ENCODE measurements at places on chromosomes 16 and 17.
A peak's percentile ranks its signal among the peaks of the same experiment; 100 is the strongest.

- DNase-seq, result no peak
These were observed 4.2 kb upstream of the ATXN7L3 start for GRCh38 chr17:44203731-44204440.

- no peak for DNase-seq
These were observed at the start of gene PRSS27 for GRCh38 chr16:2720064-2720457. PRSS27 (minus strand) TSS chr16:2720224; CDS start chr16:2720160, 64 bp downstream.

- no peak for DNase-seq
These were observed 19.2 kb downstream of the KDM8 start for GRCh38 chr16:27222249-27223225.

- no peak for DNase-seq
These were observed 36.4 kb downstream of the VMP1 start for GRCh38 chr17:59743842-59744241.

- no peak for DNase-seq
These were observed 9.2 kb downstream of the CD300LG start for GRCh38 chr17:43856141-43856540.

GRCh38 chr17:50356418-50356817 lies 10.5 kb downstream of the XYLT2 start:
- no peak for DNase-seq

- DNase-seq, result no peak
These were observed 17.9 kb upstream of the HEXD start for GRCh38 chr17:82400206-82400605.

DNA sequence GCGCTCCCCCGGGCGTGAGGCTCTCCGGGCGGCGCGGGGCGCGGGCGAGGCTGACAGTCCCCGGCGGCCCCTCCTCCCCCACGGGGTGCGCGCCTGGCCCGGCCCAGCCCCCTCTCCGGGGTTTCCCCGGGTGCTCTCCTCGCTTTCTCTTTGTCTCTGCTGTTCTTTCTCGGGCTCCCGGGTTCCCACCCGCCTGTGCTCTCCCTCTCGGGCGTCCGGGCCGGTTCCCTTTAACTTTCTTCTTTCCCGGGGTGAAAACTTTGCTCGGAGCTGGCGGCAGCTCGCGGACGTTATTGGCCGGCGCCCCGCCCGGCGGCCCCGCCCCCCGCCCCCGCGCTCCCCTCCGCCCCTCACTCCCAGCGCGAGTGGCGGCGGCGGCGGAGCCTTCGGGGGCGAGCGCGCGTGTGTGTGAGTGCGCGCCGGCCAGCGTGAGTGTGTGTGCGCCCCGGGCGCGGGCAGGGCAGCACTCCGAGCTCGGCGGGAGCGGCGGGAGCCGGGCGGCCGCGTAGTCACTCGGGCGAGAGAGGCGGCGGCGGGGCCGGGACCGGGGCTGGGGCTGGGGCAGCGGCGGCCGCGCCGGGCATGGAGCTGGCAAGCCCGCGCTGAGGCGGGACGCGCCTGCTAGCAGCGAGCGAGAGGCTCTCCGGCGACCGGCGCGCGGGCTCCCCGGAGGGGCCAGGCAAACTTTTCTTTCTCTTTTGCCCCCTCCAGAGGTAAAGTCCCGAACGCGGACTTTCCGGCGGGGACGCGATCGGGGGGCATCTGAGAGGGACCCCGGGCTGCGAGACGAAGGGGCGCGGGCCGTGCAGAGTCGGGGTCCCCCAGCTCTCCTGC lies at the start of gene NTN1:
Gene NTN1 (plus strand): TSS at position 353 of the 834 bp plus-strand sequence. CDS start 864 bp downstream, outside the sequence.
- DNase-seq, result peak; percentile 61

- DNase-seq, result no peak
These were observed 5.4 kb upstream of the GOSR2 start for GRCh38 chr17:46917516-46917915.

GRCh38 chr17:66906321-66907278 lies 57.9 kb upstream of the CACNG4 start:
- DNase-seq, result peak; percentile 59

- DNase-seq, result no peak
These were observed 20.2 kb downstream of the SPNS2 start for GRCh38 chr17:4518901-4519300.

DNA sequence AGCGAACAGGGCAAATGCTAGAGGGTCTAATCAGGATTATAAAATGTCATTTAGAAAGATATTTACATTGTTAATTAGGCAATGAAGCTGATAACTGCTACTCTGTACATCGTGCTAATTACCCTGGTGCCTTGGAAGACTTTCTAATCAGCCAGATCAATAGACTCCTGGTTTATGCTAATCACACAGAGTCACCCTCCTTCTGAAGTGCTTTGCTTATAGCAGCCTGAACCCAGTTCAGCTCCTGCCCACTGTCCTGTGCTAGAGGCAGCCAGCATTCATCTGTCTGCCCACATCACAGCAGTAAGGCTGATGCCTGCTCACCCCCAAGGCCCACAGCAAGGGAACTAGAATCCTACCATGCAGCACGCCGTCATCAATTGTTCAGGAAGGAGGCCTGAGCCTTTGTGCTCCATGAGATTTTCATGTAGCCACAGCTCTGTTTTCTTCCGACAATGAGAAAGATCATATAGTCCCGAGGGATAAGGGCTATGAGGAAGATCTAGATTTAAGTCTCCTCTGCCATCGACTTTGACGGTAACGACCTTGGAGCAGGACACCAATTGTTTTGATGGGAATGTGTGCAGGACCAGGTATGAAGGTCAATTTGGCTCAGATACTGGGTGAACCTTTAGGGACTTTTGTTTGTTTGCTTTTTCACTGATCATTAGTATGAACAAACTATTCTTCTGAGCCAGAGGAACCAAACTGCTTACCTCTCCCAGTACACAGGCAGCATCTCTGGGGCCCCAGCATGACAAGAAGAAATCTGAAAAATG lies 12.5 kb upstream of the LYRM9 start:
- DNase-seq, result no peak

- no peak for DNase-seq
These were observed 166.4 kb downstream of the C16orf95 start for GRCh38 chr16:87150681-87151280.

GRCh38 chr16:13911871-13912270 lies 8.1 kb upstream of the ERCC4 start:
- no peak for DNase-seq

DNA sequence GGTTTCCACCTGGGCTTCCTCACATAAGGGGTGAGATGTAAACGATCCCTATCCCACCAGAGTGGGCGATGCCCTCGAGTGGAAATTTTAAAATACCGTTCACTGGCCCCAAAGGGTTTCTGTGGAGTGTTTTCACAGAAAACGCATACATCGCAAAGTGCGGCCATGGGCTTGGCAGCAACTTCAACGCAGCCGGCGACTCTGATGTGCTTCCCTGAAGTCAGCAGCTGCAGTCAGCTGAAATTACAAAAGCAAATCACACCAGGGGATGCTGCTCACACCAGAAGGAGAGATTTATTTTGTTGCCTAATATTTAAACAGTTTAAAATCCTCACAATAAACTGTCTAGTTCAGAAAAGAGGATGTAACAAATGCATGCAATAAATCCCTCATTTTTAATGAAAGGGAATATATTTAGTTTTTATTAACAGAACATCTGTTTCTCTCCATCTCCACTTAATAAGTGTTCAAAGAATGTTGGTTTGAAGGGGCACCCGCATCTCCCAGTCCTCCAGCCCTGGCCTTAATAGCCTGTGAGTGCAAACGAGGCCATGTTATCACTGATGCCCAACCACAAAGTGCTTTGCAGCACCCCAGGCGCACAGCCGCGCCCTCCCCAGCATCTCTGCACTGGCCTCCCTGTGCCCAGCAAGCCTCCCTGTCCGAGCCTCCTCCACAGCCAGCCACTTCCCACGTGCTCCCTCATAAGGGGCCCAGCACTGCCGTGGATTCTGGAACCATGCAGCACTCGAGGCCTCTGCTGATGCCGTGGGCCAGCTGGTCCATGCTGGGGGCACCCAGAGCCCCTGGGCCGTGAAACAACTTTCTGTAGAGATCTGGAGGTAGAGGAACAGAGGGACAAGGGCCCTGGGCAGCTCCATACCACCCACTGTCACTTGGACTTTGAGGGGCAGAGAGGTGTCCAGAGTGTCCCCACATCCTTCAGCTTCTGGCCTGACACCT lies 17.3 kb upstream of the XYLT2 start:
- DNase-seq, result no peak

DNA sequence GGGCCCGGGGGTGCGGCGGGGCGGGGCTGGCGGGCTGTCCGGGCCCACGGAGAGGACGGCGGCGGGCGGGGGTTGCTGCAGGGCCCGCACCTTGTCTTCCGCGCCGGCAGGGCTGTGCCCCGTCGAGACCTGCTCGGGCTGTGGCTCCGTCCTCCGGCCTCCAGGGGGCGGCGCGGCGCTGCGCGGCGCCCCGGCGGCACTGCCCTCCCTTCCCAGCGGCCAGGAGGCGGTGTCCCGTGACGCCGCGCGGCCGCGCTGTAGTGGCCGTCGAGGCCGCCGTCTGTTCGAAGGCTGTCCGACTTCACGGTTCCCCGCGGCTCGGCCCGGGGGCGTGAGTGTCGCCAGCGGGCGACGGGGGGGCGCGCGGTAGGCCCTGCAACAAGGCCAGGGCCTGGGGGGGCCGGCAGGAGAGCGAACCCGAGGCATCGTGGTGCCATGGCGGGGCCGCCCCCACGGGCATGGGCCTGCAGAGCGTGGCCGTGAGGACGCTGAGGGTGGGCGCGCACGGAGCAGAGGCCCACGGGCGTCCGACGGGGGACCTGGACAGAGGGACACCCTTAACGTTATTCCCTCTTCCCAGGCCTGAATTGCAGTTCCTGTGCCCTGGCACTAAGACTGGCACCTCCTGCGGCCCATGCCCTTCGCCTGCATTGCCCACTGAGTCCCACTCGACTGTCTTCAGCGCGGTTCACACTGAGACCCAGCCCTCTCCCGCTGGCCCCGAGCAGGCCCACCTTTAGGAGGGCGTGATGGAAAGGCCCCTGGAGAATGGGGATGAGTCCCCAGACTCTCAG lies at the start of gene PLEKHG4:
Gene PLEKHG4 (plus strand): TSS at position 237 of the 794 bp plus-strand sequence. CDS start 513 bp downstream, at position 750.
- peak; percentile 35 for DNase-seq

- DNase-seq, result peak; percentile 80
These were observed 18.4 kb downstream of the CARHSP1 start for GRCh38 chr16:8850279-8850885.

- DNase-seq, result peak; percentile 70
These were observed 29.7 kb downstream of the USP31 start for GRCh38 chr16:23119570-23119969.

DNA sequence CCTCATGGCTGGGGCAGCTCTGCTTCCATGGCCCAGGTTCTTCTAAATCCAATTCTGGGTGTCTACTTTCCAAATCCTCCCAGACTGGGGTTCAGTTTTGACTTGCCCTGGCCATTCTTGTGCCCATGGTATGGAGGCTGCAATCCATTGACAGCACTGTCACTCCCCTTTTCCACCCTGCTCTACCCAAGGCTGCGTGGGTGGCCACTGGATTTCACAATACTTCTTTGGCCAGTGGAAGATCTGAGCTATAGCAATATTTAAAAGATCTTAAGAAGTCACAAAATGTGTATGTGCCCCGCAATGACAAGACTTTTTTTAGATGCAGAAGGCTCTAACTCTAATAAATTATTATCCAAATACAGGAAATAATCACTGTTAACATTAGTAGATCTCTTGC lies 329.4 kb upstream of the CCL2 start:
- no peak for DNase-seq

DNA sequence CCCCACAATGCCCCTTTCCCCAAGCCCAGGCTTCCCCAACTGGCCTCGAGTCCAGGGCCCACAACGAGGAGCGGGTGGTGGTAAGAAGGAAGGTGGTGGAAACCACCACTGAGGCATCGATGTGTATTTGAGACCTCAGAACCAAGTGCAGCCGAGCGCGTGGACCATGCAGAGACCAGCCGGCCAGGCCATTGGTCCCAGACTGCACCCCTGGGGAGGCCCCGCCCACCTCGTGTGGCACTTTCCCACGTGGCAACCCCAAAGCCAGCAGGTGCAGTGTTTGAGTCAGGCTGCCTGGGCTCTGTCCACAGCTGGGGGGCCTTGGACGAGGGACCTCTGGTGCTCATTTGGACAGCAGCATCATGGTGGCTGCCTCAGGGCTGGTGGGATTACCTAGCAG lies 28.1 kb upstream of the BAHCC1 start:
- DNase-seq, result no peak

DNA sequence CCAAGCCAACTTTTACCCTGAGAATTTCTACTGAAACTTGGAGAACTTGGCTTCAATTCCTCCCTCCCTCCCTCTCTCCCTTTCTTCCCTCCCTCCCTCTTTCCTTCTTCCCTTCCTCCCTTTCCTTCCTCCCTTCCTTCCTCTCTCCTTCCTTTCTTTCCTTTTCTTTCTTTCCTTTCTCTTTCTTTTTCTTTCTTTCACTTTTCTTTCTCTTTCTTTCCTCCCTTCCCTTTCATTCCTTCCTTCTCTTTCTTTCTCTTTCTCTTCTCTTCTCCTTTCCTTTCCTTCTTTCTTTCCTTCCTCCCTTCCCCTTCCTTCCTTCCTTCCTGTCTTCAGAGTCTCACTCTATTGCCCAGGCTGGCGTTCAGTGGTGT lies 268.1 kb upstream of the SDK2 start:
- DNase-seq, result no peak

- no peak for DNase-seq
These were observed 54.9 kb upstream of the TOB1 start for GRCh38 chr17:50920891-50921586.

DNA sequence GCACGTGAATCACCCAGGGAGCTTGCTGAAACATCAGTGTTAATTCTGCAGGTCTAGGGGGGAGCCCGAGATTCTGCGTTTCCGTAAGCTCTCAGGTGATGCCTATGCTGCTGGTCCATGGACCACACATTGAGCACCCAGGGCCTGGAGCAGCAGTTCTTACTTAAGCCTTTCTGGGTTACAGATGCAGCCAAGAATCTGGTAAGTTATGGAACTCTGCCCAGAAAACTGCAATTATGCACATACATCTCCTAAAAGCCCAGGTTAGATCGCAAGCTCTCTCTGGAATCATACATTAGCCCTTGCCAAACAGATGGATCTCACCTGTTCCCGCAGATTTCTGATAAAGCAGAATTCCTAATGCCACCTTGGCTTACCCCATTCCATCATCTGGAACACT lies 265.9 kb upstream of the SALL1 start:
- DNase-seq, result no peak

DNA sequence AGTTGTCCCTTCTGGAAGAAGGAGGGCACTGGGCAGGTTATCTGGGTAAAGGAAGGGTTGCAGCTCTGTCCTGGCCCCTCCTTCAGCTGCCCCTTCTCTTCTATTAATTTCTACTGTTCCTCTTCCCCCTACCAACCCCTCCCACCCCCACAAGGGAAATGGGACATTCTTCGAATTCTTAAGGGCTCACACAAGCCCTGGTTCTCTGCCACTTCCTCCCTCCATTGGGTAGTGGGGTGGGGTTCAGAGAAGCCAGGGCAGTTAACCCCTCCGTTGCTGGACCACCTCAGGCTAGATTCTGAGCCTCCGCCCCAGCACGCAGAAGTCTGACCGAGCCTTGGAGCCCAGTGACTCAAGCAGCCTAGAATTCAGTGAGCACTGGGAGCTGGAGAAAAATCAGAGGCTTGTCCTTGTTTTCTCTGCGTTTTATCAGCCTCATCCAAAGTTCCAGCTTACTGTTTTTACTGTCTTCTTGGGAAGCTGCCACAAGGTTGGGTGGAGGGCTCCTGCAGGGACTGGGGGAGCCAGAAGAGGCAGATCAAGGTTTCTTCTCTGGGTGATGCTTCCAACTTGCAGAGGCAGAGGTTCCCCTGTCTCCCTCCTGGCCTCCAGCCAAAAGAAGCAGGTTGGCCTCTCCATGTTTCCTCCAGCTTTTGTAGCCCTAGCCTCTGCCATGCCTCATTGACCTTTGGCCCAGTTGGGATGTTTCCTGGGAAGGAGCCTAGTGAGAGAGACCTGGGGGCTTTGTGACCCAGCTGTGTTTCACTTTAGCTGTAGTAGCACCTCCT lies 10.2 kb downstream of the LASP1 start:
- peak; percentile 77 for DNase-seq
